Epithelial cell of proximal tubule (primary cell): ENCODE measurements at places on chromosomes 6 and 20. TPM values are rescaled to one million over a fixed set of nuclear protein-coding genes. Genes with fewer than 3 reads are reported as not detected.

- DNase-seq = no peak
Measured at GRCh38 chr6:167956983-167957492, 40.4 kb upstream of the KIF25 start.

RNF39 gene
- total RNA-seq = not detected in 2 replicates

DNA sequence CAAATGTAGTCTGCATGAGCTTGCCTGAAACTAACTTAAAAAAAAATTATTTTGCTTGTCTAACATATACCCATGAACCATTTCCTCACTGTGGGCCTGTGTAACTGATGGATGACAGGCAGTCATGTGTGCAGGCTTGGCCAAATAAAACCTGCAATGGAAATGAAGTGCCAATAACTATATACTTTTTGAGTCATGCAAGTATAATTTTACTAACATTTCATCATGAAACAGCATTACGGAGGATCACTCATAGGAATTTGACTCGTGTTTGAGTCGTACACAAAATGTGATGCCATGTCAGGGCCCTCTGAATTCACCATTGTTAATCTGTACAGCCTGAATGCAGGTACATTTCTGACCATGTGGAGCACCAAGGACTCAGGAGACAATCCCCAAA, 46.6 kb downstream of the HDDC2 start:
- no peak for DNase-seq

POU5F1 gene
- total RNA-seq = 2.1 and 5.1 TPM in 2 replicates
